T-helper 1 cell (primary cell): ENCODE measurements at places on chromosomes 2 and 18.

GRCh38 chr2:37376421-37377186 is 32.2 kb downstream of the QPCT start:
- DNase-seq = peak; percentile 77

GRCh38 chr2:227383686-227384085 is 4.1 kb downstream of the SCYGR1 start:
- no peak for DNase-seq

DNA sequence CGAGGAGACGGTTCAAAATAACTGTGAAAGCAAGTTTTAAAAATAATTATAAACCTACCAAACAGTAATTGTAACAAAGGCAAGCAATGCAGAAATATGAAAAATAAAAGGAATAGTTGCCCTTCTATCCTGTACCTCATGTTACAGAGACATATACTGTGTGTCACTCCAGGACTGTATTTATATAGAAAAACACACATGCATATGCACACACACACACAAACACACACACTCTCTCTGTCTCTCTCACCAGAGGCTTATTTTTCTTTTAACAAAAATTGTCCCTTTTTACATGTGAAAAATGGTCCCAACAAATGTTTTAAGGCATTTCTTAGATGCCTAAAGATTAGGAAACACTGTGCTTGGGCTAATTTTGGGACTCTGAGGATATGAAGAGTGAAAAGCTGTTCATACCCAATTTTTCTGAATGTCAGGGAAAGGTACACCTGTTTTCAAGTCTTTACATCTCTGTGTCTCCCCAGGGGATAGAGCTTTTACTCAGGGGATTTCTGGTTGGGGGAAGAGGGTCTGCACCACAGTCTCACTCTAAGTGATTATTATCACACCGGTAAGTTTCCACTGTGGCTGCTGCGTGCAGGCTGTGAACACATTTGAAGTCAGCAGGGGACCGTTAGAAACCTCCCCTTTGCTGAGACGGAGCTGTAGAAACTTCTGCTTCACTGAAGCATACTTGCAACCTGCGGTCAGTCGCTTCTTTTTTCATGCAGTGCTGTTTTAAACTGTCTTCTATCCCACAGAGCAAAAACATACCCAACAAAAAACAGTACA is 51.4 kb upstream of the SPAG16 start:
- DNase-seq = no peak

GRCh38 chr2:6071519-6071918 is 379.3 kb downstream of the SOX11 start:
- DNase-seq = no peak

GRCh38 chr2:164103271-164103670 is 367.5 kb upstream of the FIGN start:
- no peak for DNase-seq

DNA sequence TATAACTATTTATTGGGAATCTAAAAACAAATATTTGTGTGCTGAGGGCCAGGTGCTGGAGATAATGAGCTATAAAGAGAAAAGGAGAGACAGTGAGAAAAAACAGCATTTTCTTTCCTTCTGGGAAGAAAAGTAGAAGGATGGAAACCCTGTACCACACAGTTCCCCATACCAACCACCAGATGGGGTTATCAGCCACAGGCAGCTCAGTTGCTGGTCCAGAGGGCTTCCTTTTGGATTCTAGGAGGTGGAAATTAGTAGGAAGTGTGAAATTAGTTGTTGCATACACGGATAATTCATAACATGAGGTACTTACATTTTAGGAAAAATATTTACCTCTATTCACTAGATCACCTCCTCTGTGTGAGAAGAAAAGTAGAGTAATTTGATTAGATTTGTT is 237.0 kb upstream of the FOSL2 start:
- no peak for DNase-seq

GRCh38 chr2:229526951-229527350 is 187.4 kb downstream of the DNER start:
- no peak for DNase-seq

DNA sequence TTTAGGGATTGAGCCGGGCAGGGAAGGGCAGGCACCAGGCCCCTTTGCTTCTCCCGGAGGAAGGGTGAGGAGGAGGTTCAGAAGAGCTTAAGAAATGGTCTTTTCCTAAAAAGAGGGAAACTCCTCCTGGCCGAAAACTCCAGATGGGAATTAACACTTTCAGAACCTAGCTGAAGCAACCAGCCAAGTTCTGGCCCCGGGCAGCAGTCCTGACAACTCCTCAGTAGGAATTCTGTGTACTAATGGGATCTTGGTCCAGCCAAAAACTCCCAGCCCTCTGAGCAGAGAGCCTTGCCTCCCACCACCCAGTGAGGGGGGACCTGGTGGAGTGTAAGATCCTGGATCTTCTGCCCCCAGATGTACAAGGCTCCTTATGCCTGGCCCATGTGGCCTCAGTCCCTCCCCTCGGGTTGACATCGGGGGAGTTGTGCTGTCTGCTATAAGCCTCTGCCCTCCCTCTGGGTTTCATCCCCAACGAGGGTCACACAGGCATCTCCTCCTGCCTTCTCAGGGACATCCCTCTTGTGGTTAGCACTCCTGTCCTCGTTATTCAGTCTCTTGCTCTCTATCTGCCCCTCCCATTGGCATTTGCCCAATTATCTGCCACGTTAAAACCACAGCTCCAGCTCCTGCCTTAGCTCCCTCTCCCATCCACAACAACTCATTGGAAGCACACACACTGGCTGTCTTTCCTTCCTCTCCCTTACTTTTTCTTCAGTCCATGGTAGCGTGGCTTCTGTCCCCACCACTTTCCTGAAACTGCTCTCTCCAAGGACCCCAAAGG is 184.6 kb downstream of the CYP26B1 start:
- DNase-seq = no peak

GRCh38 chr2:25227576-25227975 is 59.2 kb upstream of the POMC start:
- no peak for DNase-seq

DNA sequence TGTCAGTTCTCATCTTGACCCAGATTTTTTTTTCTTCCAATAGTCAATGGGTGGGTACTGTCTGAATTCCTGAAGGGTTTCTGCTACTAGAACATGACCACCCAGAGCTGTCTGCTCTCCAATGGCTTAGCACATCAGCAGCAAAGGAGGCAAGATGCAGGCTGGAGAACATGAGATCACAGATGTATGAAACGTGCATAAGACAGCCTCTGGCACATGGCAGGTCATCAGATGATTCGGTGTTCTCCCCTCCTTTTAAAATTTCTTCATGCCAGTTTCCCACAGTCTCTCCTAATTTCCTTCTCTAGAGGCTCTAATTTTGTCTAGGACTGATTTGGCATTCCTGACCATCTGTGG is 359.3 kb upstream of the TNP1 start:
- DNase-seq = no peak

DNA sequence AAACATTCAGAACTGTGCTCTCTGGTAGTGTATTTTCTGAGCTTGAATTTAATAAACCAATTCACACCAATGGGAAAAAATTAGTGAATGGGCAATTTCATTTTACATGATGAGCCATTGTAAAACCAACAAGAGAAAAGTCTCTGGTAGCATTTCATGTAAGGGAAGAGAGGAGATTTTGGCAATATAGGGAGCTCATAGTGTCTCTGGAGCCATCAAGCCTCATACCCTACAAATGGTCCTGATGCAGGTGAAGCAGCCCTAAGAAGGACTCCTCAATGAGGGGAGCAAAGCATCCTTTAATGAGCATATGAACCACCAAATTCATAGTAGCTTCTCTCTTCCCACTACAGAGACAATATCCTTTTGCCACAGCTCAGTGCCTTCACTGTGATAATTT is 373.0 kb downstream of the RIT2 start:
- DNase-seq = no peak

DNA sequence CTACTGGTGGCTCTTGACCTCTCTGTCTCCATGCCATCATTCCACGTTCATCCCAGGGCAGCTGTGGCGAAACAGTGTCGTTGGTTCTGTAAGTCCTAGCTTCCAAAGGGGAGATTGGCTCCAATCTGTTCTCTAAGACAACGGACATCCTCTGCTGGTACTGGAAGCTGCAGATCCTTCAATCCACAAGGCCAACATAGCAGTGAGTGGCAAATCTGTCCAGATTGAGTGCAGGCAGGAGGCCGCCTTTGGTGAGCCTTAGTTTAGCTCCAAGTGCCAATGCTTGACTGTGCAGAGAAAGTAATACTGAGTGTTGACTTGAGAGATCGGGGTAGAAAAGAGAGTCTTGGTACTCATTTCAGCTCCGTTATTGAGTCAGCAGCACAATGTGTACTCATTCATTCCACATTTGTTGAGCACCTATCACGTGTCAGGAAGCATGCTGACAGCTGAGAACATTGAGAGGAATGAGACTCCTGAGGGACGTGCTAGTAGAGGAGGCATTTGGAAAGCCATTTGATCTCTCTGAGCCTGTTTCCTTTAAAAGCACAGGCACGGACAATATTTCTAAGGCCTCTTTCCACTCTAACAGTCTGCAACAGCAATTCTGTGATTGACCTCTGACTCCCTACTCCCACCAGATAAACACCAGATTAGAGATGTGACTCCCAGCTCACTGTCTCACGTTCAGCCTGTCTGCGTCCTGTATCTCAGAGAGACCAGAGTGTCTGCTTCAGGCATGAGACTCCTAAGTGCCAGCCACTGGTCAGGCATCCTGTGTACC is 306.0 kb downstream of the CLIP4 start:
- DNase-seq = no peak

GRCh38 chr2:66573416-66573815 is 138.5 kb downstream of the MEIS1 start:
- DNase-seq = no peak

DNA sequence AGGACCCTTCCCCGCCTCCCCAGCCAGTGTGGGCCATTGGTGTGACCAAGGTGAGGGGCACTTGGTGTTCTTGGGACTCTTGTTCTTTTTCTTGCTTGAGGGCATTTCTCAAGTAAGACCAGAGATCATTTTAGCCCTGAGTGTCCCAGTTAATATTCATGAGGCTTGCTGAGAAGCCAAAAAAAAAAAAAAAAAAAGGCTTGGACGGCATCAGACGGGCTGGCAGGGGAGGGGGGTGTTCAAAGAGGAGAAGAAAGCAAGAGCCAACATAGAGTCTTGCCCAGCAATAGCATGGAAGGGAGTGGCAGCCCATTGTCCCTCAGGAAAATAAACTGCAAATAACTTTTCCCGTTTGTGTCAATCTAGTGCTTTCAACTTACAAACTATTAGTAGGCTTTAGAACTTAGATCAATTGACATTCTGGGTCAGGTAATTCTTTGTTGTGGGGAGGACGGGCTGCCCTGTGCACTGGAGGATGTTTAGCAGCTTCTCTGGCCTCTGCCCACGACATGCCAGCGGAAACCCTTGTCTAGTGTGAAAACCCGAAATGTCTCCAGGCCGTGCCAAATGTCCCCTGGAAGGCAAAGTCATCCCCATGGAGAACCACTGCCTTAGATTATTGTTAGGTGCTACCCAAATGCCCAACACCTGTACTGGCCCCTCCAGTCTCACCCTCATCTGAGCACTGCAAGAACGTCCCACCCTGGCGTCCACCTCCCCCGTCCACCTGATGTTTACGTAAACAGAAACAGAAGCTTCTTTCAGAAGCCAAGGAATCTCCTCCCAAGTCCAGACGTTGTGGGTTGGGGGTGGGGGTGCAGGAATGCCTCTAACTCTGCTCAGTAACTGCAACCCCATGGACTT is 163.4 kb downstream of the BCL2 start:
- DNase-seq = peak; percentile 13

DNA sequence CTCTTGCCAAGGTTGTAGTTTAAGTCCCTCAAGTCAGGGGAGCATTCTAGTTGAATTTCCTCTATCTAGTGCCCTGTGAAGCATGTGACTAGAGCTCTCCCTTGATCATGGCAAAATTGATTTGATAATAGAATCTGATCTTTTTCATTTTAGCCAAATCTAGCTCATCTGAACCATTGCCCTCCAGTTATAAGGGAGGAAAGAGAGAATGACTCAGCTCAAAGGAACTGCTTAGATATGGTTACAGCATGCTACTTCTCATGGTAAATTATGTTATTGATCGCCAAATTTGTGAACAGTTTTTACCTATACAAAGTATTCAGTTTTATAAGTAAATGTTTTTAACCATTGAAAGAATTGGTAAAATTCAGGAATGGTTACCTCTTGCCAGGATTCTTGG is 100.8 kb downstream of the GPR39 start:
- no peak for DNase-seq

GRCh38 chr2:23574919-23575654 is 190.1 kb downstream of the KLHL29 start:
- DNase-seq = no peak
